ENCODE measurements at places on chromosomes 1 and 21.
A peak's percentile ranks its signal among the peaks of the same experiment; 100 is the strongest.

DNA sequence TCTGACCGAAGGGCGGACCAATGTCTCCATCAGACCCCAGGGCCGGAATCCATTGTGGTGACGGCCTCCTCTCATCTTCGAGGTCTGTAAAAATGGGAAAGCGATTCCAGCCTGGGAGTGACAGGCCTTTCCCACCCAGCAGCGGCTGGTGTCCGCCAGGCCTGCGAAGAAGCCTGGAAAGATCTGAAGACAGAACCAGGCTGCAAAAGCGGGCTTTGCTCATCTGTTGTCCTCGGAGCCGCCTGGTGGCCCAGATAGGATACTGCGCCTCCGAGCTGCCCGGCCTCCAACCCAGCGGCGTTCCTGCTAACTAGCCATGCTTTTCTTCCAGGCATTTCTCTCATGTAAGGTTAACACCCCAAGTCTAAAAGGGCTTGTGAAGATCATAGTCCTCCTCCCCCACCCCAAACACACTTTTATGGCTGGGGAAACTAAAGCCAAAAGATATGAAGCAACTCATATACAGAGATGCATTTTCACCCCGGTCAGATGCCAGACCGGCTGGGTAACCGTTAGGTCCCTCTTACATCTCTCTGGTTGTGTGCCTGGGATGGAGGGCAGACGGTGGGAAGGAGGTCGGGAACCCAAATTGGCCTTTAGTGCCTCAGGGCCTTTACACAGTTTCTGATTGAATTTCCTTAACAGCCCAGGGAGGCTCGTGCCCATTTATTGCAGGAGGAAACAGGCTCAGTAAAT is 1.9 kb upstream of the DHRS3 start:
- DNase-seq = peak; percentile 54

- DNase-seq = no peak
Observed at GRCh38 chr1:160996178-160996577, 24.8 kb downstream of the F11R start.

DNA sequence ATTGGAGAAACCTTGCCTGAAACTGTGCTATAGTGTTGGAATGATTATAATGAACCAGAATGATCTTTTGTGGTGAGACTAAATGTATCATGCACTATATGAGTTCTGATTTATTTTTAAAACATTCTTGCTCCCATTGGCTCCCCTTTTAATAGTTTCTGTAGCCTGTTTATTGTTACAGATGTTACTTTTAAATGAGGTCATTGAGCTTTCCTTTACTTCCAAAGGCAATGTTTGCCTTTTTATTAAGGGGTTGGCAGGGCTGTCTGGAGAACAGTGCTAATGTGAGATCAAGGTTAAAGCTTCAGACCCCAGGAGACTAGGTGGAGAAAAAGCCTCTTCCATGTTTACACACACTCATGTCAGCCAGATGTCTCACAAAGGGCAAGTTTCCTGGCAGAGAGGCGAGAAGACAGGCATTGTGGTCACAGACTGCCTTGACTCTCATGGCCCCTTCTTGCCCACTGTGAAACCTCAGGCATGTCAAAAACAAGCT is 120.6 kb upstream of the RAVER2 start:
- DNase-seq = no peak

GRCh38 chr1:91244737-91245136 is 159.9 kb downstream of the HFM1 start:
- DNase-seq = no peak

DNA sequence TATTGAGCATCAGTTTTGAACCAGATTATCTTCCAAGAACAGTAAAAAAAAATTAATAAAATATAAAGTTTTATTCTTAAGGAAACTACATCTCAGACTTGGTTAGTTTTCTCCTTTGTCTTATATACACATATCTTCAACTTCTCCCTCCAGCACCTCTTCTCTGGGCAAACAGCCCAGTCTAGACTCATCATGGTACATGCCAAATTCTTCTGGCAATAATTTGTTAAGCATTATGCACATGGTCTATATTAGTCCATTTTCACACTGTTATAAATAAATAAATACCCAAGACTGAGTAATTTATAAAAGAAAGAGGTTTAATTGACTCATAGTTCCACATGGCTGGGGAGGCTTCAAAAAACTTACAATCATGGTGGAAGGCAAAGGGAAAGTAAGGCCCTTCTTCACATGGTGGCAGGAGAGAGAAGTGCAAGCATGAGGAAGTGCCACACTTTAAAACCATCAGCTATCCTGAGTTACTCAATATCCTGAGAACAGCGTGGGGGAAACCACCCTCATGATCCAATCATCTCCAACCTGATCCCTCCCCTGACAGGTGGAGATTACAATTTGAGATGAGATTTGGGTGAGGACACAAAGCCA is 108.7 kb upstream of the RNPC3 start:
- DNase-seq = no peak

DNA sequence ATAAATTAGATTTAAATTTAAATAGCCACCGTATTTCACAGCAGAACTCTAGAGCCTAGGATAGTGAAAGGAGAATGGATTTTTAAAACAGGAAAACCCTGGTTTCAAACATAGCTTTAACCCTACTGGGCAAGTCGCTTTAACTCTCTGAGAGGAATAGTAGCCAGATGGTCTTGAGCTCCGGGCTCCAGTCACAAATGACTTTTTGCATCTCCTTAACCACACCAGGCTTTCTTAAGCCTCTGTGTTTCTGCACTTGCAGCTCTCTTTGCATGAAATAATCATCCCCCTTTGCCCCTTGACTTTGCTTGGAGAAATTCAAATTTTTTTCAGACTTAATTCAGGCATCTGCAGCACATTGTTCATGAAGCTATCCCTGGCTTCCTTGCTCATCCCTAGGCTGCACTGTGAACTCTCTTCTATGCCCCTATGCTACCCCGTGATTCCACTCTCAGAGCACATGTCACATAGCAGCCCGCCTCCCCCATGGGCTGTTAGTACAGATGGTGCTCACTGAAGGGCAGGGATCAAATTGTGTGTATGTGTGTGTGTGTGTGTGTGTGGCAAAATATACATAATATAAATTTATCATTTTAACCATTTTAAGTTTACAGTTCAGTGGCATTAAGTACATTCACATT is 68.8 kb upstream of the DAB1 start:
- no peak for DNase-seq

DNA sequence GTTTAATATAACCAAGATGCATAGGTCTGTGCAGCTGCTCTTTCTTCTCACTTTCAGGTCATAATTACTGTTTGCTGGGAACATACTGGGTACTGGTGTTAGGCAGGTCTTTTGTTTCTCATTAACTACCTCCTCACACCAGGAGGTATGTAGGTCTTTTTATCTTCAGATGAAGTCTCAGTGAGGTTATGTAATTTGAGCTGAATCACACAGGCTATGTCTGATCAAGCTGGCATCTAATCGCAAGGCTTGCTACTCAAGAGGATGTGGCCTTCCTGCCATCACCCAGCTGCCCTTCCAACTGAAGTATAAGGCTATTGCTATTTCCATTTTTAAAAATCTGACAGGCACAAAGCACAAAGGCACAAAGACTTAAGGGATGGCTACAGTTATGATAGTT is 96.4 kb downstream of the RUNX1 start:
- no peak for DNase-seq

GRCh38 chr1:67978890-67979516 is 71.4 kb downstream of the DIRAS3 start:
- no peak for DNase-seq

All from activated CD4-positive, CD25-positive, alpha-beta regulatory T cell (primary cell).